MCF 10A (cell line): ENCODE measurements at places on chromosomes 1 and 21. TPM values are rescaled to one million over a fixed set of nuclear protein-coding genes. Genes with fewer than 3 reads are reported as not detected.
A peak's percentile ranks its signal among the peaks of the same experiment; 100 is the strongest.

- DNase-seq: peak; percentile 66
Measured at GRCh38 chr1:225426395-225427234, 1.2 kb downstream of the LBR start.

GRCh38 chr21:44910229-44911067 lies 10.3 kb downstream of the ITGB2 start:
- DNase-seq: no peak

DNA sequence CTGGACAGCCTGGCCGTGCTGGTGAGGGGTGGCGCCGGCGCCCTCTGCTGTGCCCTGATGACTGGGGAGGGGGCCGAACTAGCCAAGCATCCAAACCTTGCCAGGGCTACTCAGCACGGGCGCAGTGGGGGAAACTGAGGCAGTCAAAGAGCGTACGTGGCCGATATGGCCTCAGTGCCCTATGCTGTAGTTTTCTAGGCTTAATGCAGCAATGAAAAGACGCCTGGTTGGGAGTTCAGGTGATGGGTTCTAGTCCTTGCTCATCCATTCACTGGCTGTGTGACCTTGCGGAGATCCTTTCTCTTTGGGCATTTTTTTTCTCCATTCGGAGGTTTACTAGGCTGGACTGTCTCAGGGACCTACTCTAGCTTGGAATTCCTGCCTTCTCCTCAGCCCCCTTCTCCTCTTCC lies 822 bp downstream of the MTX1 start:
- no peak for DNase-seq

GRCh38 chr21:30102871-30103270 lies 63.7 kb downstream of the CLDN17 start:
- DNase-seq: no peak

DNA sequence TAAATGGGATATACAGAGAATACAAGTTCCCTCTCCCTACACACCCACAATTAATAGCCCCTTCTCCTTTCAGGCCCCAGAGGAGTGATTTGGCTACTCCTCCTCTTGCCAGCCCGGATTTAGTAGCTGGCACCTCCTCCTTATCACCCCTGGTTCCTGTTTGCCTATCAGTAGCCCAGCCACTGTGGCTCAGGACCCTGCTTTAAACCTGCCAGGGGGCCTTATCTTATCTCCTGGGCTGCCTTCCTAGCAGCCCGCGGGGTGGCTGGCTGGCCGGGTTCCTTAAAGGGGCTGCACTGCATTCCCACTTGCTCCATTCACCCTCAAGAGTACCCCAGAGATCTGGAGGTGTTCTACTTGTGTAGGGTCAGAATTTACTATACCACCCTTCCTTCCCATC lies 70.4 kb downstream of the PLEKHA6 start:
- no peak for DNase-seq

- DNase-seq: no peak
Measured at GRCh38 chr1:43600033-43601020, 49.6 kb upstream of the KDM4A start.

DNA sequence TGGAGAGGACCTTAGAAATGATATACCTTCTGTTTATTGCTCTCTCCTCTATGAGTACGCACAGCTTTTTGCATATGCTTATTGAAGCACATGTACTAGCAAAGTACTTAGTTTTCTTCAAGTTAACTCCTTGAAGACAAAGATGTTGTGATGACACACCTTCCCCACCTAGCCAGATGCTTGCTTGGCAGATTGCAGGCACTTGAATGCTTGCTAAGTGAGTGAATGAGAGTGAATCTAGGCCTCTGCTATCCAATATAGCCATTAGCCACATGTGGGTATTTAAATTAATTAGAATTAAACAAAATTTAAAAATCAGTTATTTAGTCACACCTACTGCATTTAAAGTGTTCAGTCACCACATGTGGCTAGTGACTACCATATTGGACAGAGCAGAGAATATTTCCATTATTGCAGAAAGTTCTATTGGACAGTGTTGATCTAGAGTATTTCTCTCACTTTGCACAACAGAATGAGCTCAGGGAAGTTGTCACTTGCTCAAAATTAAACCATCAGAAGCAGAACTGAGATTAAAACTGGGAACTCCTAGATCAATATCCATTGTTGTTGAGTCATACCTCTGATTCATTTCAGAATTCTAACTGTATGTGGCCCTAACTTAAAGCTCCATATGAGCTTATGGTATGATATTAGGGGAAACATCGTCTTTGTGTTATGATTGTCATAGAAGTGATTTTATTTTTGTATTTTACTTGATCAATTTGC lies 8.6 kb upstream of the EEIG2 start:
- no peak for DNase-seq

DNA sequence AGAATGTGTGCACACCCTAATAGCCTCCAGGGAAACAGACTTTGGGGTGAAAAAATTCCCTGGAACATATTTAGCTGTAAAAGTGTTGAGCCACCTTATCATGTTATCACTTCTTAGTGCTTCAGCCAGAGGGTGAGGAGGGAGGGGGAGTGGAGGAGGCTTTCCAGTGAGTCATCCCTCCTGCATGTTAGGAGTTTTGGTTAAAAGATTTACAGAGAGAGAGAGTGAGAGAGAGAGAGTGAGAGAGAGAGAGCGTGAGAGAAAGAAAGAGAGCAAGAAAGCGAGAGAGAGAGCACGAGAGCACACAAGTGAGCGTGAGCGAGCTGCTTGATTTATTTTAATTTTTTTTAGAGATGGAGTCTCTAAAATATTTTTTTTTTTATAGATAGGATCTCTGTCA lies 13.5 kb upstream of the CACNA1E start:
- peak; percentile 87 for DNase-seq

The GLIS1 gene
- total RNA-seq: 0.93 and 1.4 TPM in 2 replicates

- no peak for DNase-seq
Measured at GRCh38 chr1:230375147-230375546, 51.0 kb downstream of the PGBD5 start.

- no peak for DNase-seq
Measured at GRCh38 chr1:84959294-84959693, 37.6 kb downstream of the MCOLN2 start.

The PLEKHN1 gene
- total RNA-seq: 7.9 and 11.1 TPM in 2 replicates

- DNase-seq: no peak
Measured at GRCh38 chr1:221778125-221778524, 36.2 kb upstream of the DUSP10 start.

- DNase-seq: no peak
Measured at GRCh38 chr1:226085675-226086285, 23.3 kb downstream of the H3-3A start.

DNA sequence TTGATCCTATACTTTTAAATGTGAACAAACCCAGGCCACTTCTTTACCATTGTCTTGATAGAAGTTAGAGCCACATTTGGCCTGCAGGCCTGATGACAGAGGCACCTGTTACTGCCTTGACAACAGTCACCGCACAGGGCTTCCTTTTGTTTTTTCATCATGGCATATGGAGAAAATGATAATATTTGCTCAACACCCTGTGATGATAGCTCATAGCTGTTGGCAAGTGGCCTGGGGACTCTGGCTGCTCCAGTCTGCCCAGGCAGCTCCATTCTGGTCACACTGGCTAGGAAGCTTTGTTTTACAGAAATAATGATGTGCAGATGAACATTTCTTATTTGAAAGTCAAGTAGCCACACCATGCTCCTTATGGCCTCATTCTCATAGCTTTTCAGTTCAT lies 89.6 kb upstream of the GPR88 start:
- no peak for DNase-seq

- no peak for DNase-seq
Measured at GRCh38 chr1:164628772-164629171, 69.8 kb downstream of the PBX1 start.

DNA sequence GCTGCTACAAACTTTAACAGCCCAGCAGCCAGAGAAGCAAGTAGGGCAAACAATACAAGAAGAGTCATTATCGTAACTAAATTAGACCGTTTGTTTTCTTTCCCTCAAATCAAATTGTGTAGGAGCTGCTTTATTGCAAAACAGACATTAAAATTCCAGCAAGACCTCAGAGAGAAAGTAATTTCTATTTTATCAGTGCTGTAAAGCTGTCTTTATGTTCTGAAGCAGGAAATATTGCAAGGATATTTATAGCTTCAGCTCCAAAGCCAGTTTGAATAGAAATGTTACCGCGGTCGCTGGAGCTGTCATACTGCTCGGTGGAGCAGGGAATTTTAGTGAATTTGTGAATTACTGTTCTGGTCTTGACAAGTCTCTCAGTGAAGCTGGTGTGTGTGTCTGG lies 503.8 kb upstream of the PLXNA2 start:
- DNase-seq: no peak

DNA sequence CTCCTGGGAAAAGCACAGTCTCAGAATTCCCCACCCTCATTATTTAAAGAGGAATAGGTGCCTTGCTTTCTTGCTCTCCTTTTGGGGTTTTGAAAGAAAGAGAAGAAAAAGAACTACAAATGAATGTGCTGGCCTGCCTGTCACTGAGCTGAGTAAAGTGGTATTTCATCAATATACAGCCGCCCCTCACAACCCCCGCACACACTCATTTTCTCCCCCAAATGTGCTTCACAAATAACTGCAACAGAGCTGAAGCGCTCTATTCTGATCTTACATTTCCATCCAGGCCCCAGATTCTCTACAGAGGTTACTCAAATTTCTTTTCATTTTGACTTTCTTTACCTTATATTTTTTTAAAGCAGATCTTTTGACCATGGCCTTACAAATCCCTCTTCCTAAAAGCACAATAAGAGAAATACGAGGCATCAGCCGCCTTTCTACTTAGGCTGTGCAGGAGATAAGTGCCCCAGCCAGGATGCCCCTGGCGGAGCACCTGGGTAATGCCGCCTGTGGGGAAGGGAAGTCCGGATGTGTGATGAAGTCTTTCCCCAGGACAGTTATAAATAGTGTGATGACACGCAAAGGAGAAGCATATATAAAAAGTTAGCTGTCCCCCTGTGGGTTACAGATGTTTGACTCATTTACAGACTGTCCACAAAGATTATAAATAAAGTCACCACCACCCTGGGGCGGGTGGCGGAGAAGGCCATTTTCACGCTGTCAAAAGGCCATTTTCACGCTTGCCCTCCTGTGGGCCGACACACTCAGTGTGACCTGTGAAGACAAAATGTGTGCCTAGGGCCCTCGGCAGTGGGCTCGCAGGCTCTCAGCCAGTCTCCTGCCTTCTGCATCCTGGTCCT lies 6.5 kb downstream of the KCNN3 start:
- peak; percentile 75 for DNase-seq

- DNase-seq: peak; percentile 53
Measured at GRCh38 chr1:93816970-93817678, 61.9 kb downstream of the DNTTIP2 start.

DNA sequence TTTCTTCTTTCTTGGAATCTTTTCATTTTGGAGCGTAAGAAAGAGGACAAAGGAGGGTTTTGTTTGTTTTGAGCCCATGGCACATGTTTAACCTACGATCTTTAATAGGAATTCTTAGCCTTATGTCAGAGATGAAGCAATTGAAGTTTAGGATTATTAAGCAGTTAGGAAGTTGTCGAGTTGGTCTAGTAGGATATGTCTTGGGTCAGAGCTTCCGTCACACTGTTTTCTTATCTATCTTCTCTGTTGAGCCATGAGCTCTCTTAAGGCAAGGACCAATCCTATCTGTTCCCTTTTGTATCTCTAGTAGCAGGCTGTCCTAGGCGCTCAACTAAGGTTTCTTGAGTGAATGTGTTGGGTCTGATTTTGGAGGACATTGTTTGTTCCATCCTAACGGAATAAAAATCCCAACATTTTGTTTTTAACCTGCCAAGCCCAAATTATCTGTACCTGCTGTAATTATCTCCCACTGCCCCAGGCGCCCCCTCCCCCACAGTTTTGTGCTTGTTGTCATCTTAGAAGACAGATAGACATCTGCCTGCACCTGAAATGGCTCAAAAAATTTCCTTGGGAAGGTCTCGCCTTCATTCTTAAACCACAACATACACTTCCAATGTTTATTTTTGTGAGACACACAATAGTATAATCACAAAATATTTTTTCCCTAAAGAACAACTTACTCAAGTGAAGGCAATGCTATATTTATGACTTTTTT lies 95.3 kb upstream of the GADD45A start:
- no peak for DNase-seq

- peak; percentile 98 for DNase-seq
Measured at GRCh38 chr1:1763657-1764621, 14.3 kb downstream of the NADK start.

- DNase-seq: no peak
Measured at GRCh38 chr1:184437291-184437690, 50.5 kb downstream of the C1orf21 start.

DNA sequence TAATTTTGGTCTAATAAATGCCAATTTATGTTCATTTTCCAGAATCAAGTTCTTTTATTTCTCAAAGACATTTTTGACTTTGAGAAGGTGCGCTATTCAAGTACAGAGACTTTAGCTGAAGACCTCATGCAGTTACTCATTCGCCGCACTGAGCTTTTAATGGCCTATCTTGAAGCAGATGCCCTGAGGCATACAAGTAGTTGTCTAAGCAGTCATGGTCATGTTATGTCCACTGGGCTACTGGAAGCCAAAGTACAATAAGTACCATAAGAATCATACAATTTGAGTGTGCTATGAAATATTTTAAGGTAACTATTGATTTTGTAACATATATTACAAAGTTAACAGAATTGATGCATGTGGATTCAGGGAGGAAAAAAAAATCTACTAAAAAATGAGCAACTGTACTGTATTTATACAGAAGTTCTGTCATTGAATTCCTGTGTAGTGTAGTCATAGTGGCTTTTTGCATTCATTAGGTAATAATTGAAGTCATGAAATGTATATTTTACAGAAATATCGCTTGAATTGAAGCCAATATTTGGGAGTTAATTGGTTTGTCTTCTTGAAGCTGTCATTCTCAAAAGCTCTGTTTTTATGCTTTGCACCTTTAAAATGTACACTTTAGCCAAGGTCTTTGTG lies 13.5 kb upstream of the NEXN start:
- DNase-seq: peak; percentile 79

- DNase-seq: no peak
Measured at GRCh38 chr1:198363625-198364151, 176.8 kb downstream of the ATP6V1G3 start.

The PLEKHA6 gene
- 65.9 and 75.9 TPM in 2 replicates for total RNA-seq

- no peak for DNase-seq
Measured at GRCh38 chr1:87318056-87318650, 10.5 kb upstream of the LMO4 start.

The TCHHL1 gene
- total RNA-seq: not detected in 2 replicates

- DNase-seq: no peak
Measured at GRCh38 chr1:204259782-204260181, 46.0 kb upstream of the GOLT1A start.

The CRYAA gene
- total RNA-seq: not detected in 2 replicates

The SPRR2A gene
- total RNA-seq: 7.0 and 15.0 TPM in 2 replicates

DNA sequence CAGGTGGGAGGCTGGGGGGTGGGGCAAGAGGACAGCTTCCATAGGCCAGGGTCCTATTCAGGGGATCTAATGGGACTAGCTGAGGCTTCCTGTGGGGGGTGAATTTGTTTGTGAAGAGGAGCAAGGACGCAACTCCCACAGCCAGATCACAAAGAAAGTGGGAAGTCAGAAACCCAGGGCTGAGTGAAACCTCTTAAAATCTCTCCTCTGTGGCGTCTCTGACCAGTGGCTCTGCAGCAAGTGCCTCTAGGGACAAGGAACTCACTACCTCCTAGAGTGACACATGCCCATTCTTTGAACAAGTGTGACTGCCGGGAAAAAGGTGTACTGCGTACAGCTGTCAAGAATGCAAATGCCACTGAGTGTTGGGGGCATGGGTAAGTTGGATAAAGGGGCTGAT lies 187.9 kb downstream of the HIVEP3 start:
- no peak for DNase-seq

- no peak for DNase-seq
Measured at GRCh38 chr1:60225486-60225885, 151.9 kb upstream of the C1orf87 start.

GRCh38 chr21:29520171-29520570 lies 221.4 kb downstream of the BACH1 start:
- no peak for DNase-seq

The PGBD2 gene
- total RNA-seq: 5.2 and 5.9 TPM in 2 replicates

- no peak for DNase-seq
Measured at GRCh38 chr1:158025576-158026230, 32.3 kb downstream of the KIRREL1 start.

The LCE3D gene
- 0.75 TPM in 1 of 2 replicates, not detected in the other for total RNA-seq
